ENCODE measurements at places on chromosomes 5 and 9.

DNA sequence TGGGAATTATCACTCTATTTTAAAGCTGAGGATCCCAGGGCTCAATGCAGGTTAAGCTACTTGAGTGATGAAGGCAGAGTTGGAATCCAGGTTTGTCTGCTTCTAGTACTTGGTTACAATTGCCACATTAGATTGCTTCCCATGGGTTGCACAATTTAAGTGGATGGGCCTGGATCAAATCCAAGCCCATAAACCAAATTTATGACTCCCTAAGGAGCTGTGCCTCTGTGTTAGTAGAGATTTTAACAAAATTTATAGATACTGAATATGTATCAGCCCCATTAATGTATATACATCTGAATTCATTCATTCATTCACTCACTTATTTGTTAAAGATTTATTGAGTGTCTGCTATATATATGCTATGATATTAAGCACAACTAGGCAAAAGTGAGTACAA, 332.3 kb upstream of the KLF9 start:
- peak; percentile 55 for DNase-seq

DNA sequence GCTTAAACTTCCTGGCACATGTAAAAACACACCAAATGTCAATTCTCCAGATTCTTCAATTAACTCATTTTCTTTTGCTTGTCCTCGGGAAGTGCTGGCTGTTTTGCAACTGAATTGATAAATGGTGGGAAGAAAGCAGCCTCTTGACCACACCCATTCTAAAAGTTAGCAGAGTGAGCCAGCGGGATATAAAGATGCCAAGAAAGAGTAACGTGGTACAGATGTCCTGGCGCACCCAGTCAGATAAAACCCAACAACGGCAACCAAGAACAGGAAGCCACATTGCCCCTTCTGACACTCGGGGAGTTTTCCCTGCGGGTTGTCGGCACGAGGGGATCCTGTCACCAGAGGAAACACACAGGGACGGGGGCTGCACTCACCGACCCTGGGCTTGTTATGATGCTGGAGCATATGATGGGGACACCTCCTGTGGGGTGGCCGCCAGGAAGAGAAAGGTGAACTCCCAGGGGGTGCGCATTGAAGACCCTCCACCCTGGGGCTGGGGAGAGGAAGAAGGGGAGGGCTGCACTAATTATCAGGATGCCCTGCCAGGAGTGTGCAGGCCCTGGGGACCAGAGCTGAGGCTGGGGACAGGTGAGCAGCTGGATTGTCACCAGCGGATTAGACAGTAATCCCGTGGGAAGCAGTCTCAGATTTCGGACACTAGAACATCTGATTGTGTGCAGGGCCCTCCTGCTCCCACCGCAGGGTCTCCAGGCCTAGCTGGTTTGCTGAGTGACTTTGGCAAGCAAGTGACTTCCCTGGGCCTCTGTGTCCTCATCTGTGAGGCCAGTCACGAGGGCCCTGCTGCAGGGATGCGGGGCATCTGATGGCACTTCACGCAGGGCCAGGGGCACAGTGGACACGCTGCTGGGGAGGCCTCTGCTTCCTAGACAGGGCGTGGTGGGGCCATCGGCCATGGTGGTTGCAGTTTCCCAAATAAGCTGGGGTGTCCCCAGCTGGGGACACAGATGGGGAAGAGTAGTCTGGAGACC, 59.2 kb downstream of the CRB2 start:
- DNase-seq = no peak

GRCh38 chr9:109816490-109816889, 36.5 kb downstream of the PALM2AKAP2 start:
- no peak for DNase-seq

GRCh38 chr5:62041156-62041756, 264.8 kb upstream of the KIF2A start:
- no peak for DNase-seq

DNA sequence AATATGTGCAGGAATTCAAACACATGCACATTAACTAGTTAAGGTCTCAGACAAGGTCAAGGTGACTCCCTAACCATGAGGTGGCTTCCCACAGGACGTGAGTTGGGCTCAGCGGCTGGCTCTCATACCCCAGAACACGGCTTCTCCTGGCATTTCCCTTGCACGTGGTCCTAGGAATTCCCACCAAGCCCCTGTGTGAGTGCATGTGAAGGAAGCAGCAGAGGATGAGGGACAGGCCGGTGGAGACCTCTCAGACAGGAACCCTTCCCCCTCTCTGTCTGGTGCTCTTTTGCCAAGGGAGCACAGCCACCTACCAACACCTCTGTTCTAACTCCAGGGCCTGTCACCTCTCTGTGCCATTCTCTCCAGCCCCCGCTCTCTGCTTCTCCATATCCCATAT, 271.0 kb downstream of the FSTL4 start:
- DNase-seq = no peak
